Activated CD8-positive, alpha-beta memory T cell treated with anti-CD3 and anti-CD28 coated beads, Interleukin-2, amount 50 U/mL, for 48 hours (primary cell): ENCODE measurements at places on chromosomes 12 and 14.

DNA sequence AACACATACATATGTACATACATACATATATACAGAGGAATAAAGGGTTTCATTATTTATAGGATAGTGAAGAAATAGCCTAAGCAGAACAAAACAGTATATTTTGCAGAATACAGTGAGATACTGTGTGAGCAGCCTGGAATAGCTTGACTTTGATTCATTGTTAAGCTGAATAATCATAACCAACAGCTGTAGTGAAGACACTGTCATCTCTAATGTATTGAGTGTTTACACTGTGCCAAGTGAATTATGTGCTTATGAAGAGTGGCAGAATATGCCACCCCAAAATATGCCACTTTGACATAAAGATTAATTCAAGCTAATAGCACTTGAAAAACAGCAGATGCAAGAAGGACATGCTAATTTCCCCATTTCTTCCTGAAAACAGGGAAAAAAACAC is 48.2 kb upstream of the LRFN5 start:
- DNase-seq: no peak

DNA sequence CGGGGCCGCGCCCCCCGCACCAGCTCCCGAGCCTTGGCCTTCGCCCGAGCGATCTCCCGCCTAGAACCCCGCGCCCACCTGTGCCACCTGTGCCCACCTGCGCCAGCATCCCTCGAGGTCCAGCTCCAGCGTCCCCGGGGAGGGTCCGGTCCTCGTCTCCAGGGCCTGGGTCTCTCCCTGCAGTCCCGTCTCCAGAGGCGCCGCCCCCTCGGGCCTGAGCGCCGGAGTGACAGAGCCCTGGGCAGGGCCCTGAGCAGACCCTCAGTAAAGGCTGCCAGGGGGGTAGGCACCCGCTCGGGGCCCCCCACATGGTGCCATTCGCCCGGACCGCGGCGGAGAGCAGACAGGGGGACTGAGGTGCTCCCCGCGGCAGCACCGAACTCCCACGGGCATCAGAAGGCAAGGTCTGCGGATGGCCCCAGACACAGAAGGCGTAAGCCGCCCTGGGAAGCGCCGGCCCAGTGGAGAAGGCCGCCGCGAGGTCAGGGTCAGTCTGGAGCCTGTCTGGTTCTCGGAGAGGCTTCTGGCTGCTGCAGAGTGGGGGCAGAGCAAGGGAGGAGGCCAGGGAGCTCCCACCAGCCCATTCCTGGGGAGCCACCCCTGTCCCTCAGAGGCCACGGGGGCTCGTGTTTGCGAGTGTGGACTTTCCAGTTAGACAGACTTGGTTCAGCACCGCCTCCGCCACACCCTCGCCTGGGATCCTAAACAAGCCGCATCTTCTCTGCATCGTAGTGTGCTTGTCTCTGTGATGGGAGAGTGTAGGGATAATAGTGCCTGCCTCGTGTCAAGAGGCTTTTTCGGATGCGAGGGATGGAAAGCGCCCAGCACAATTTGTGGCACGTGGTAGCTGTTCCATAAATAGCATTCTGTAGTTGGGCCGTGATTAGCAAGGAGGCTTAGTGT is 1.1 kb upstream of the PPP1R13B start:
- no peak for DNase-seq

DNA sequence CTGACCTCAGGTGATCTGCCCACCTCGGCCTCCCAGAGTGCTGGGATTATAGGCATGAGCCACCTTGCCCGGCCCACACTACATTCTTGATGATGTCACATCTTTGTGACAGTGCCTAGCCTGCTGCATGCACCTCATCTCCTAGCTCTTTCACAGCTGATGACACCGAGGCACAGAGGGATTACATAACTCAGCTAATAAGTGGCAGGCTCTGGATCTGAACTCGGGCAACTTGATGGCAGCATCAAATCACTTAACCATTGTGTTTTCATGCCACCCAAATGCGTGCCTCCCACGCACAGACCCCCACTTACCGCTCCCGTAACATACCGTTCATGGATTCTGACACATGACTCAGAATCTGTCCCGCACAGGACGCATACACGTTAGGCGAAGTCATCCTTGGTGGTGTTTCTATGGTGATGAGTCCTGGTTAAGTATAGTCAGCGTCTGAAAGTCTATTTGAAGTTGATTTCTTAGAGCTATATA is 7.4 kb downstream of the TMEM120B start:
- DNase-seq: no peak

DNA sequence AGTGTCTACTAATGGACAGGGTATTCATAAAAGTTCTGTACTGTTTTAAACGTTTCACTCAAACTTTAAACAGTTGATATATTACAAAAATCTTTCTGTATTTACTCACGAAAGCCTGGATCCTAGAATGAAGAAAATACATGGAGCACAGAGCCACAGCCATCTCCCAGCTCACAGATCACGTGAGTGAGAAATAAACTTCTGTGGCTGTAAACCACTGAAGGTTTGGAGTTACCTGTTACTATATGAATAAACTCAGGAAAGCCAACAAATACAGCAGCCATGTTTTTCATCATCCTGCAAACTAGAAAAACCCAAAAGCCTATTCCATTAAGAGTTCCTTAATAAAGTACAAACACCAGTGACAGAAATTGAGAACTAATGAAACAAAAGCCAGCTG is 867 bp upstream of the TDG start:
- DNase-seq: no peak

DNA sequence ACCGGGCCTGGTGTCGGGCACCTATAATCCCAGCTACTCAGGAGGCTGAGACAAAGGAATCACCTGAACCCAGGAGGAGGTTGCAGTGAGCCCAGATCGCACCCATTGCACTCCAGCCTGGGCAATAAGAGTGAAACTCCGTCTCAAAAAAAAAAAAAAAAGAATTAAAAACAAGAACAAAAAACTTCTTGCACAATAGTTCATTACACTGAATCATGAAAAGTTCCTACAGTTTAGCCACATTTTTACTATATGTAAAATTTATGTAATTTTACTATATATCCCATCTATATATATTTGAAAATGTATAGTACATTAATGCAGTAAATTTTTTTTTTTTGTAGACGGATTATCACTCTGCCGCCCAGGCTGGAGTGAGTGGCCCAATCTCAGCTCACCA is 4.6 kb downstream of the ATP5F1B start:
- DNase-seq: no peak

DNA sequence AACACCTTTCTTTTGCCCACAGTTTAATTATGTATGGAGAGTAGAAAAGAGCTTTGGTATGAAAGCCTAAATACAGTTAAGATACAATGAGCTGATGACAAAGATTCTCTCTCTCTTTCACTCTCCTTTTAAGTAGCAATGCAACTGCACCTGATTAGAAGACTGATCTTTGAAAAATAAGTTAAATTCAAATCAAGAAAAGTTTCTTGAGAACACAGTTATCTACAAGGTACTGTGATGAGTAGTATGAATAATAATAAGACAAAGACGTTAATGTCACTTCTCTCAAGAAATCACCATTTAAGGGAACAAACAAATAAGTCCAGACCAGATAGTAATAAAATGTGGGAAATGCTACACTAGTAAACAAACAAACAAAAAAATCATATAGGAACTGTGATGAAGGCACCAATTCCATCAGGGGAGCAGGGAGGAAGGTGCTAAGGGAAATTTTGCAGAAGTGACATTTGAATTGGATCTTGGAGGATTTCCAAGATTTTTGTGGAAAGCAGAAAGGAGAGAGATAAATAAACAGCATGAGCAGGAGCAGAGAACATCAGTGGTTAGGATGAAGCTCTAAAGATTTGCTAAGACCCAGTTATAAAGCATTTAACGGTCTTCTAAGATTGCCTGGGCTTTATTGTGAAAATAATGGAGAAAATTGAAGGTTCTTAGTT is 65.2 kb upstream of the STK38L start:
- DNase-seq: no peak

- DNase-seq: no peak
Measured at GRCh38 chr12:132285991-132286681, 43.3 kb downstream of the GALNT9 start.

DNA sequence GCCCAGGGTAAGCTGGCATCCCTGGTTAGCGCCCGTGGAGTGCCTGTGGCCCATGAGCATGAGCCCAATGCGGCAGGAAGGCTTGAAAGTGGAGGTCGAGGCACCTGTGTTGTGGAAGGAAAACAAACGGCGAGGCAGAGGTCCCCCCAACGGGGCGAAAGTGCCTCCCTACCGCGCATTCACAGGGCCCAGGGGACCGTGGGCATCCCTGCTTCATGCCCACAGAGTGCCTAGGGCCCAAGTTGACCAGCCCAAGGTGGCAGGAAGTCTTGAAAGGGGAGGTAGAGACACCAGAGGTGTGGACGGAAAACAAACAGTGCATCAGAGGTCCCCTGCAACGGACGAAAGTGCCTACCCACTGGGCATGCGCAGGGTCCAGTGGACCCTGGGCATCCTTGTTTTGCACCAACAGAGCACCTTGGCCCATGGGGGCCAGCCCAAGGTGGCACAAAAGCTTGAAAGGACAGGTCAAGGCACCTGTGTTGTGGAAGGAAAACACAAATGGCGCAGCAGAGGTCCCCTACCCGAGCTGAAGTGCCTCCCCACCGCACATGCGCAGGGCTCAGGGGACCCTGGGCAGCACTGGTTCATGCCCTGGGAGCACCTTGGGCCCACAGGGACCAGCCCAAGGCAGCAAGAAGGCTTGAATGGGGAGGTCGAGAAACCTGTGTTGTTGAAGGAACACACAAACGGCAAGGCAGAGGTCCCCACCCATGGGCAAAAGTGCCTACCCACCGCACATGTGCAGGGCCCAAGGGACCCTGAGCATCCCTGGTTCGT is 377.5 kb downstream of the ALG10 start:
- peak; percentile 23 for DNase-seq

GRCh38 chr14:55313480-55313879 is 42.3 kb downstream of the FBXO34 start:
- no peak for DNase-seq

GRCh38 chr12:77225373-77225772 is 160.0 kb upstream of the E2F7 start:
- no peak for DNase-seq

GRCh38 chr12:81296556-81297305 is 218.9 kb downstream of the ACSS3 start:
- no peak for DNase-seq

DNA sequence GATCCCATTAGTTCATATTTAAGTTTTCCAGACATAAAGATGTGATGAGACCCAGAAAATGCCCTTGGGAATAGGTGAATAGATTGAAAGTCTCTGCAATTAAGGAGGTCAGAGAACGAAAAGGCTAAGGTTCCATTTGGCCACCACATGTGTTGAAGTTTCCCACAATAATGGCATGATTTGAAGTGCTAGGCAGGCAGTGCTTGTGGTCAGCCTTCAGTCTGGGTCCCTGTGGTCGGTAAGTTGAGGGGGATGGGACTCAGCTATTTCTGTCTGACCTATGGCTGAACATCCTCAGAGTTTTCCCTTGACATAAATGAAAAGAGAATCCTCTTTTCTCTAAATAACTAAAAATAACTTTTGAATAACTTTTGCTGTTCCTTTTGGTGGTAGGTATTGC is 92.4 kb downstream of the PELI2 start:
- no peak for DNase-seq

DNA sequence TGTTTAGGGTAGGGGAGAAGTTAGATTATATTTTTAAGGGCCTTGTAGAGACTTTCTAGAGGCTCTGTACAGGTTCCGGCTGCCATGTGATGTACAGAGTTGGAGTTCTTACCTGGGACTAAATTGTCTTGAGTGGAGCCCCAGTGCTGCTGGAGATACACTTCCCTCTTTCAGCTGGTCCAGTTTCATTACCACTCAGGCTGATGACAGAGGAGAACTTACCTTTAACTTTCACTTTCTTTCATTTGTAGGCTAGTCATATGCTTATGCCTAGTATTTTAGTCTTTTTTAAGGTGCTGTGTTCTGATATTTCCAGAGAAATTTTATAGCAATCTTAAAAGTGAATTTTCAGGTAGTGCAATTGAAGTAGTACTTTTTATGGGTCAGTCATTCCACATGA is 117.3 kb downstream of the ERC1 start:
- no peak for DNase-seq

DNA sequence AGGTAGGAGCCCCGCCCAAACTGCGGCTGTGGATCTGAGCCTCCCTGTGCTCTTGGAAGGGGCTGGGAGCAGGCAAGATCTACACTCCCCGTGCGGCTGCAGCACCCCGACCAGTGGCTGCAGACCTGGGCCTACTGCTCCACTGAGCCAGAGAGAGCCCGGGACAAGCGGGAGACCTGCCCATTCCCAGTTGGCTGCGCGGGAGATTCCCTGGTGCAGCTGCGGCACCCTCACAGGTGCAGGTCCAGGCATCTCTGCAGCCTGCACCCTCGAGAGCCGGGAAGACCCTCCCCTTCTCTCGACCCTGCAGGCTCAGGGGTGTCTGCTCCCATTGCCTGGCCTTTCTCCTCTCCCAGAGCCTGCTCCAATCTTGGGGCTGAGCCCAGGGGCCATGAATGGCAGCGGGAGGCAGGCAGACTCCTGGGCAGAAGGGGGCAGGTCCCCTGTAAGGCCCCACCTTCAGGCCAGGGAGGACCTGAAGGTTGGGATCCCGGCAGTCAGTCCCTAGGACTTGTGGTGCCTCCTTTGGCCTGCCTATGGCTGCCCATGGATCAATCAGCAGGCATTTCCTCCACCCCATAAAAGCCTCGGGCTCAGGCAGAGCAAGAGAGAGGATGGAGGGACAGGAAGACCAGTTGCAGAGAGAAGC is 8.8 kb upstream of the A2M start:
- no peak for DNase-seq

DNA sequence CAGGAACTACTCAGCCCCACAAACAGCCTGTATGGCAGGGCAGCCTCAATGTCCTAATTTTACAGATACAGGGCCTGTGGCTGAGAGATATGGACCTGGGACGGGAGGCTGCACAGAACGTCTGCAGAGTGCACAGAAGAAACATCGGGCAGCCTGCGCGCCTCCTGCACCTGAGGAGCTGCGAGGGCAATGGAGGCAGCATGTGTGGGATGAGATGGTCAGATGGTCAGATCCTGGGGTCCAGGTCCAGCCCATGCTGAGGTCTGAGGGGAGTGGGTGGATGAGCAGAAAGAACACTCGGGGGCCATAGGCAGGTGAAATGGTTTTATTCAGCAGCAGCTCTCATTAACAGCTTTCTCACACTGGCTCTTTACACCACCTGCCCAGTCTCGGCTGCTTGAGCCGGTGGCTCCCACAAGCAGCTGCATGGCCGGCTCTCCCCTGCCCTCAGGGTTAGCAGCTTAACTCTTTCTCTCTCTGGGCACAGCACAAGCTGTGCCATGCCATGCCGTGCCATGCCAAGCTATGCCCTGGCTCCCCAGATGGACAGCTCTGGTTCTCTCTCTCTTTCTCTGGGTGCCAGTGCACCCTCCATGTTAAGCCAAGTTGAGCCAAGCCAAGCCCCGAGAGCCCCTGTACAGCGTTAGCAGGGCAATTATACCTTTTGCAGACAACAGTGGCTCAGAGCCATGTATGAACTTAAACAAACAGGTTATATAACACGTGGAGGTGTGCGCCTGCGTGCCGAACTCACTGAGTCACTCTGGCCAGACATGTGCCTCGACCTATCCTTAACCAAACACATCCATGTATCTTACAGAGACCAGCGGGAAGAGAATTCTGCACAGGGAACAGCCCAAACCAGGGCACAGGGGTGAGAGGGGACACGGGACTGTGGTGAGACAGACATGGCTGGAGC is 47.6 kb downstream of the RIMBP2 start:
- no peak for DNase-seq
